ENCODE measurements at places on chromosomes 3 and 15.

- DNase-seq = no peak
These were observed 332.4 kb upstream of the PPP2R3A start for GRCh38 chr3:135633078-135633477.

DNA sequence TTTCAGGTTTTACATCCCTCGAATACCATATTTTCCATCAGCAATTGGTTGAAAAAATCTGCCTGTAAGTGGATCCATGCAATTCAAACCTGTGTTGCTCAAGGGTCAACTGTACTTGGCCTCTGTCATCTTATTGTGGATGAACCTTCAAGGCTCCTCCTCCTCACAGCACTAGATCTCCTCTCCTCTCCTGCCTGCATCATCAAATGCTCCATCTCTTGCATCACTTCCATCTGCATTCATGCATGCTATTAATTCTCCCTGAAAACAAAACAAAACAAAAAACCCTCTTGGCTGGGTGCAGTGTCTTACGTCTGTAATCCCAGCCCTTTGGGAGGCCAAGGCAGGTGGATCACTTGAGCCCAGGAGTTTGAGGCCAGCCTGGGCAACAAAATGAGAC lies 10.1 kb downstream of the BCL2L10 start:
- DNase-seq = no peak

- peak; percentile 81 for DNase-seq
These were observed 1.1 kb upstream of the IGF1R start for GRCh38 chr15:98647026-98647773.

- DNase-seq = peak; percentile 1
These were observed 197.7 kb upstream of the CTNNB1 start for GRCh38 chr3:41001556-41001955.

- DNase-seq = peak; percentile 80
These were observed 688.7 kb downstream of the MECOM start for GRCh38 chr3:168974617-168975403.

GRCh38 chr15:76252249-76252648 lies 59.0 kb downstream of the ETFA start:
- no peak for DNase-seq

- no peak for DNase-seq
These were observed 1030.4 kb upstream of the CADM2 start for GRCh38 chr3:83928391-83928790.

DNA sequence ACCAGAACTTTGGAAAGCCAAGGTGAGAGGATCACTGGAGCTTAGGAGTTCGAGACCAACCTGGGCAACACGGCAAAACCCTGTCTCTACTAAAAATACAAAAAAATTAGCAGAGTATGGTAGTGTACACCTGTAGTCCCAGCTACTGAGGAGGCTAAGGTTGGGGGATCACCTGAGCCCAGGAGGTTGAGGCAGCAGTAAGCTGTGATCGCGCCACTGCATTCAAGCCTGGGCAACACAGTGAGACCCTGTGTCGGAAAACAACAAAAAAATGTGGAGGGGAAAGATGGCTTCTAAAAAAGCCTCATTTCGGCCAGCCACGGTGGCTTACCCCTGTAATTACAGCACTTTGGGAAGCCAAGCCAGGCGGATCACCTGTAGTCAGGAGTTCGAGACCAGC lies 54.5 kb downstream of the SETD2 start:
- no peak for DNase-seq

- no peak for DNase-seq
These were observed 42.3 kb downstream of the TM4SF18 start for GRCh38 chr3:149291178-149291577.

DNA sequence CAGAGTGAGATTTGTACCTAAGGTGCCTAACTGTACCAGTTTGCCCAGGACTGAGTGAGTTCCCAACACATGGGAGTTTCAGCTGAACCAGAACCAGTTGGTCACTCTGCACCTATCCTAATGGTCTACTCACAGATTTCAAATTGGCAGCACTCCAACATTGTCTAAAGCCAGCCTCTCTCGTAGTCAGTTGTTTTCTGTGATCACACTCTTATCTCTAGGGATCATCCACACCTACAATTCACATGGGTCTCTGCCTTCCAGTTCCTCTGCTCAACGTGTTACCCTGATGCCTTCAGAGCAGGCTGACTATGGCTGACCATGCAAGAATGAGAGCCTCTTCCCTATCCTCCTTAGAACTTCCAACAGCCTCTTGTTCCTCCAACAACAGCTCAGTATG lies 624.8 kb downstream of the NTRK3 start:
- no peak for DNase-seq

GRCh38 chr3:191329654-191330529 lies at the start of gene UTS2B:
Gene UTS2B (minus strand): TSS chr3:191330526. CDS start chr3:191282189, 48,337 bp downstream.
- DNase-seq = peak; percentile 35

DNA sequence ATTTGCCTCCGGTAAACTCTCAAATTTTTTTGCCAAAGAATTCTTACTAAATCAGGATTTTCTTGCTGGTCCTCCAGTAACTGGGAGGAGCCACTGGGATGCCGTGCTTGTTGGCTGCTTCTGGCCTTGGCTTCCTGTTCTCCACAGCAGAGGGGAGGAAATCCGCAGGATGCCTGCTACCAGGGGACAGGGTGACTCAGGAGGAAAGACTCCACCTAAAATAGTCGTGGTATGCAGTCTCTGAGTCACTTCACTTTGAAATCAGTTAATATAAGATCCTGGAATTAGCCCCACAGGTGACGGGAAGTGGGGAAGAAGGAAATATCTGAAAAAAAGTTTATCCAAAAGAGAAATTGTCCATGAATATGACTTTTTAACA lies 6.5 kb upstream of the TM4SF18 start:
- peak; percentile 90 for DNase-seq

GRCh38 chr3:87167628-87168456 lies 59.3 kb upstream of the CHMP2B start:
- peak; percentile 62 for DNase-seq

- DNase-seq = no peak
These were observed 17.0 kb downstream of the FNDC3B start for GRCh38 chr3:172056416-172056815.

GRCh38 chr3:83321891-83322290 lies 1560.4 kb upstream of the GBE1 start:
- DNase-seq = no peak

- DNase-seq = no peak
These were observed 29.4 kb downstream of the ABCC5 start for GRCh38 chr3:183988216-183988790.

Data from NCI-H2081 (cell line).